Stimulated activated CD8-positive, alpha-beta memory T cell treated with anti-CD3 and anti-CD28 coated beads, Interleukin-4, amount 100 ng/mL, for 24 hours (primary cell): ENCODE measurements at places on chromosomes 1 and 21.

GRCh38 chr1:25947027-25947426 lies 40.8 kb upstream of the STMN1 start:
- no peak for DNase-seq

GRCh38 chr1:86912281-86912900 lies 1.5 kb downstream of the SELENOF start:
- DNase-seq: no peak

DNA sequence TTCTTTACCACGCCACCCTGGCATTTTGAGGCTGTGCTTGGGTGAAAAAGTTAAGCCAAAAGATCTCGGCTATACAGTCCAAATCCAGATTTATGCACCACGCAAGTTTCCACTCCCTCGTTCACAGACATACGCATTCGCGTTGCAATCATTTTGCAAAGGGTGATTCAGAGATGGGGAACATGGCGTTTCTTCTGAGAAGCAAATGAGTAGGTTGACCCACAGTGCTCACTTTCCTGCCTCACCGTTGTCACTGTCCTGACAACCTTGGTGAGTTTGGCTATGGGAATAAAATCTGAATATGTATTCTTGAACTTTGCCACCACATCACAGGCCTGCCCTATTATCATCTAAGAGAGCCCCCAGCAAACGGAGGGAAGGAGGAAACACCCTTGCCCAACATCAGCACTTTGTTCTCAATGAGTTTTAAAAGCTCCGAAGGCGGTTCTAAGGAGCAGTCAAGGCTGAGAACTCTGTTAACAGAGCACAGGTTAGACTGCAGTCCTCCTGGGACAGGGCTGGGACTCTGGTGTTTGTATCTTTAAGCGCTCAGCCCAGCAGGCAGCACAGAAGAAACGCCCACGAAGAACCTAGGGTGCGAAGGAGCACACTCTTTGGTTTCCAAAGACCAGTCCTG lies 86.4 kb downstream of the RUNX1 start:
- no peak for DNase-seq

- peak; percentile 29 for DNase-seq
Measured at GRCh38 chr1:153677718-153678518, 570 bp upstream of the NPR1 start.

DNA sequence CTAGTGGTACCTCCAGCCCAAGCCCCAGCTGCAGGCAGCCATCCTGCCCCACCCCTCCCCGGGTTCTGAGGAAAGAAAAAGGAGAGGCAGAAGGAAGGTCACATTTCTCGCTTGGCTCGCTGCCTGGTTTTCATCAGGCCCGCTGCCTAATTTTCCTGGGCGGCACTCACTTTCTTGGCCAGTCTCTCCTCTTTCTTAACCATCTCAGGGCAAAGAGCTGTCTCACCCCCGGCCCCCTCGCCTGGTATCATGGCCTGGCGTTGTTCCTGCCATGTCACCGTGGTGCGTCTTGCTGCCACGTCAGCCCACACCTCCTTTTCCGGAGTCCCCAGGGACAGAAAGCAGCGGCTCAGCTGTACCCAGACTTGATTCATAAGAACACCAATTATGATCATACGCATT lies 26.6 kb upstream of the CASZ1 start:
- no peak for DNase-seq

GRCh38 chr21:23695443-23695842 lies 1911.8 kb downstream of the MRPL39 start:
- DNase-seq: no peak

DNA sequence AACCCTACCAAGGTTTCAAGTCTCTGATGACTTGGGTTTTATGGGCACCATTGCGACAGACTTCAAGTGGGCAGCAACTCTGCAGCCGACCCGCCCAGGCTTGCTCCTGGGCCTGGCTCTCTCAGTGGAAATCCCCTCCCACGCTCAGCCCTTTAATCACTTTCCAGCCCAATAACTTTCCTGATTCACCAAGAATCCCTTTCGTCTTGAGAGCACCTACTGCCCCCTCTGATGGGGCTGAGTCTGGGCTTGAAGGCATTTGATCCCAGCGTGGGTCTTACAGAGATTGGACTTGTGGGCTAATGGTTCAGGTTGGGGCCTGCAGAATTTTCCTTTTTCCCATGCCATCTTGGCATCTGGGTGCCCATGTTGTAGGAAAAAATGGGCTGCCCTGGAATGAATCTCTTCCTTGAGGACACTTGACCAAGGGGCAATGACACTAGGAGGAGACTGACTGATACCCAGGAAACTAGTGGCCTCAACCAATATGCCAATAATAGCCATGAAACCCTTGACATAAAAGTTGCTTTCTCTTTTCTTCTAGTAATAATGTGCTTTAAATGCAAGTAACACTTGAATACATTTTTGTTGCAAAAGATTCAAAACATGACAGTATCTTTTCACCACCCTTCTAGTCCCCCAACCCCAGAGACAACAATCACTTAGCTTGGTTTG lies 7.8 kb upstream of the PHLDA3 start:
- DNase-seq: no peak

- no peak for DNase-seq
Measured at GRCh38 chr21:23633447-23633940, 1973.8 kb downstream of the MRPL39 start.
